ENCODE measurements at places on chromosomes 2 and 18.

DNA sequence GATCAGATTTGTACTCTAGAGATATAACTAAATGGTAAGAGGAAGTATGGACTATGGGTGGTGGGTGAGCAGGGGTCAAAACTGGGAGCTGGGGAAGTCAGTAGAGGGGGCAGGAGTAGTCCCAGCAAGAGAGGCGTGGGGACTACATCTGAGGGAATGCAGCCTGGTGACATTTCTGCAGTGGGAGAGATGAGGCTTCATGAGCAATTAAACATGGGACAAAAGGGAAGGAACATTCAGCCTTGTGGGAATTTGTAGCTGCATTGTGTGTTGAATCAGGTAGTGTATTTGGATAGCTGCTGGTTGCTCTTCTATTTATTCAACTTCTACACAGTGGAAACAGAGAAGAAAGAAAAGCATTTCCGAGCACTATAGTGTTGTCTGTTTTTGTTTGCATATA lies 3.6 kb downstream of the CNOT11 start:
- DNase-seq = no peak

DNA sequence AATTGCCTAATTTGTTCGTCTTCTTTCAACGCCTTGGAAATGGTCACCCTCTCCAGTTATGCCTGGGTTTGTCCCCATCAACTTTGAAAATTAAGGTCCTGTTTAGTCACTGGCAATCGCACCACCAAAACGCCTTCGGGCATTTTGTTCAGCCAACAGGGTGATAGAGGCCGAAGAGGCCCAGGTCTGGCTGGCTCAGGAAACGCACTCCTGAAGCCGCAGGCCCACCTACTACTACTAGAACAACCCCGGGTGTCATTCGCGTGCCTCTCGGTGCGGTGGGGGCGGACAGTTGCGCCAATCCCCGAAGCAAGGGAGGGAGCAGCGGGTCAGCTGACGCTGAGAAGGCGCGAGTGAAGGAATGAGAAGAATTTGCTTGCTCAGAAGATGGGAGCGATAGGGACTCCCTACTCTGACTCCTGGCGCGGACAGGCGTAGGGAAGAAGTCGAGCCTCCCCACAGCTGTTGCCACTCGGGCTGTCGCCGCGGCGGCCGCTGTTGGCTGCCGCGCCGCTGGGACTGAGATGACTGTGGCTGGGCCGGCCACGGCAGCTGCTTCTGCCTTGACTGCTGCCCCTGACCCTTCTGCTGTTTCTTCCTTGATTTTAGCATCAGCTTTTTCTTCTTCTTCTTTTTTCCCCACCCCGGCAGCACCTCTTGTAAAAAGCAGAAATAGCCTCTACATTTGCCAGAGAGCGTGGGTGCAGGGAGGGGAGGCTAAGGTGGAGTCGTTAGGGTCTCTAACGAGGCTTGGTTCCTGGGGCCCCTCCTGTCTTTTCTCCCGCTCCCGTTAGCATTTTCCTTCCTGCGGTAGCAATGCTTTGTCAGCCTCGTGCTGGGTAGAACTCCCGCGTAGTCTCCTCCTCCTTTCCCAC lies 387.6 kb downstream of the FIGN start:
- DNase-seq = no peak

- no peak for DNase-seq
Measured at GRCh38 chr2:43540021-43540779, 55.6 kb downstream of the THADA start.

DNA sequence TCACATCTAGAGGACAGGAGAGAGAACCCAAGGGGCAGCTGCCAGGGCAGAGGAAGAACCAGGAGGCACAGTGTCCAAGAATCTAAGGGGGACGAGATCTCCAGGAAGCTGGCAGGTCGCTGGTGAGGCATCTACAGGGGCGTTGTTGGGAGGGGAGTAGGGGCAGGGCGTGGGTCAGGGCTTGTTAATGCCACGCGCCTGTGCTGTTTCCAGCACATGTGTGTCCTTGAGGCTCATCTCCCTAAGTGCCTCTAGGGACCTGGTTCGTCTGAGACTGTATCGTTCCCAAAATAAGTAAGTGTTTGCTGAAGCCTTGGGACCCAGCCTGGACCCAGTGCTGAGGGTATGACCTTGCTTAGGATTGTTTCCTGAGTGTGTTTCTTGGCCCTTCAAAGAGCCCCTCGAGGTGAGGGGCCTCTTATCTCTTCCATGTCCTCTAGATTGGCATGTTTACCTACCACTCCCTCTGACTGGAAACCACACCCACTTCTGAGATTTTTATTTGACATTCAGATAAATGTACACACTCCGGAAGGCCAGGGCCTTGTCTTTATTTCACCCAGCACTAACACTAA lies 22.2 kb downstream of the HK2 start:
- no peak for DNase-seq

DNA sequence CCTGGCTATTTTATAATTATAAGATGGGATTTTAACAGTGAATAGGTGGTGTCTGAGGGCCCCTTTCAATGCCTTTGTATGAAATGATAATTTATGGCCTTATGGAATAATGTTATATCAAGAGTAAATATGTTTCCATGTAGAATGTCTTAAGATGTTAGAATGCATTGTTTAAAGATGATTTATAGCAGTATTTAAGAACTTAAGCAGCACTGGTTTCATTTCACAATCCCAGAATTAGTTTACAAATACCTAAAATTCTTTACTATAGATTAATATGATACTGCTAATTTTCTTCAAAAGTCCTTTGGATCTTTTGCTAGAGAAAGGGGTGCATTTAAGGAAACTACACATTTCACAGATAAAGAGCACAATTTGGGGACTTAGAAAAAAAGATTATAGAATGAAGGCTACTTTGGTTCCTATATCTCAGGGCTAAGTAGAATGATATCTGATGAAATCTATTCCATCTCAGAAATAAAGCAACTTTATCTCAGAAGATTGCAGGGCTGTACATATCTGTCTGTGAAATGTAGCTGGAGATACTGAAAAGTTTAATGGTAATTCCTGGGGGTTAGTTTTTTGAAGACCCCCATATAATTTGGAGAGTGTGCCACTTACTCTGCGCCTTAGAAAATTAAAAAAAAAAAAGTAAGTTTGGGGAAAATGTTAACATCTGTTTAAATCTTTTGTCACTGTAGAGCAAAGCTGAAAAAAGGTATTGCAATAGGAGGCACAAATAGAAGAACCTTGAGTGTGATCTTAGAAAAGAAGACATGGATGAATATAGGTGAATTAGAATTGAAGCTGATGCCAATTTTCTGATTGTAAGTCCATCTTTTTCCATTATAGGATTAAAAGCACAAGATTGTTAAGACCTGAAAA lies 123.4 kb downstream of the GULP1 start:
- DNase-seq = no peak

DNA sequence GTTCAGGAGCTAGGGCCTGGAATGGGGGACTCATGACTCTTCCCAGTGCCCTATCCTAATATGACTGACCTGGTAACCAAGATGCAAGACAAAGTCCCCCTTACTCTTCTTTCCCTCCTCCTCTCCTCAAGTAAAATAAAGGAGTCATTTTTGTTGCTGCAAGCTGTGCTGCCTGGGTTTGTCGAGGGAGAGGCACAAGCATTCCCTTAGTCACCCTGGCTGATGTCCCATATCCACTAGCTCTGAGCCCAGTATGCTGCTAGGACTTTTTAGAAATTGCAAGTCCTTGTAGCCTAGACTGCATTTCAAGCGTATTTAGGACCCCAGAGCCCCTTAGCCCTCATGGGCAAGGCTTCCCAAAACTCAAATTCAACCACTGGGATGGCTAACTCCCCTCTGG lies 338.5 kb upstream of the SETBP1 start:
- DNase-seq = no peak

DNA sequence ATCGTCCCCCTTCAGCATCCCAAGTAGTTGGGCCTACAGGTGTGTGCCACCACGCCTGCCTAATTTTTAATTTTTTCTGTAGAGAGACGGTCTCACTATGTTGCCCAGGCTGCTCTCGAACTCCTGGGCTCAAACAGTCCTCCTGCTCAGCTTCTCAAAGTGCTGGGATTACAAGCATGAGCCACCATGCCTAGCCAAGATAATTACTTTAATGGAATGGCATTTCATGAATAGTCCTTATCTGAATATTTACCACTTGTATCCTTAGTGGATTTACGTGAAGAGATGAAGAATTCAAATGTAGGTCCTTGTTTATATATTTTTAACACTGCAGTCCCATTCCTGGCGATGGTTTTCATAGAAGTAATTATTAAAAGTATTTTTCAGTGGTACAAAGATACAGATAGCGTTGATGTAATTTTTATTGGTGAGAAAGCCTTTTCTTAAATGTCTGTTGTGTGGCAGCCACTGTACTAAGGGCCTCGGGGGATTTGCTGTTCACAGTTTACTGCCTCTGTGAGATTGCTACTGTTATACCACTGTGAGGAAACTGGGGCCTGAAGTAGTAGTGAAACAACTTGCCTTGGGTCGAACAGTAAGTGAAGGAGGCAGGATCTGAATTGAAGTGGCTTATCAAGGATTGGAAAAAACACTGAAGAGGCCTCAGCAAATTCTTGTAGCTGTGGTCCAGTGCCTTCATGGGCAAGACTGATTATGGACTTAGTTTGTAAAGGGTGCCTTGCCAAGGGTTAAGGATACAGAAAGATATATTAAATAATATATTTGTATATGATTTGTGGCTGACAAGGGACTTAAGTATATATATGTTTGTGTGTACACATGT lies 151.2 kb downstream of the PRPF40A start:
- no peak for DNase-seq

GRCh38 chr18:72612894-72613533 lies 68.9 kb upstream of the CBLN2 start:
- DNase-seq = no peak

DNA sequence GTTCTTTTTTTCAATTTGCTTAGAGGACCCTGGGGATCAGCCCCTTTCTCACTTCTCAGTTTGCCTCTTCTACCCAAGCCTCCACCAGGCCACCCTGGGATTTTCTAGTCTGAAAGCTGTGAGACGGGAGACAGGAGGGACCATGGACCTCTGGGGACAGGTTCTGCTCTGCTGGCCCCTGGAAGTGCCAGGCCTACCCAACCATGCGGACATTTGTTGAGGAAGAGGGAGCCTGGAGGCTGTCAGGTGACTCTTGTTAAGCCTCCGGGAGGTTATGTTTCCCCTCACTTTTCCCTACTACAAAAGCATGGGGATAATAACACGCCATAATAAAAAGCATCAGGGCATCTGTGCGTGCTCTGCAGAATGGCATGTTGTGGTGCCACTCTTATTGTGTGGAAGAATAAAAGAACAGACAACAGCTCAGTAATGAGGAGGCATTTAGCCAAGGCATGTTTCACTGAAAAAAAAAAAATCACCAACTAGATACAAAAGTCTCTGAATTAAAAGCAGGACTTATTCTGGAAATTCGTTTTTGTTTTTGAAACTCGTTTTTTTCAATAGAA lies 48.3 kb upstream of the PLA2R1 start:
- DNase-seq = no peak

- DNase-seq = no peak
Measured at GRCh38 chr2:57891086-57891712, 155.4 kb upstream of the VRK2 start.

GRCh38 chr2:145137901-145138300 lies 618.0 kb upstream of the ZEB2 start:
- DNase-seq = no peak

DNA sequence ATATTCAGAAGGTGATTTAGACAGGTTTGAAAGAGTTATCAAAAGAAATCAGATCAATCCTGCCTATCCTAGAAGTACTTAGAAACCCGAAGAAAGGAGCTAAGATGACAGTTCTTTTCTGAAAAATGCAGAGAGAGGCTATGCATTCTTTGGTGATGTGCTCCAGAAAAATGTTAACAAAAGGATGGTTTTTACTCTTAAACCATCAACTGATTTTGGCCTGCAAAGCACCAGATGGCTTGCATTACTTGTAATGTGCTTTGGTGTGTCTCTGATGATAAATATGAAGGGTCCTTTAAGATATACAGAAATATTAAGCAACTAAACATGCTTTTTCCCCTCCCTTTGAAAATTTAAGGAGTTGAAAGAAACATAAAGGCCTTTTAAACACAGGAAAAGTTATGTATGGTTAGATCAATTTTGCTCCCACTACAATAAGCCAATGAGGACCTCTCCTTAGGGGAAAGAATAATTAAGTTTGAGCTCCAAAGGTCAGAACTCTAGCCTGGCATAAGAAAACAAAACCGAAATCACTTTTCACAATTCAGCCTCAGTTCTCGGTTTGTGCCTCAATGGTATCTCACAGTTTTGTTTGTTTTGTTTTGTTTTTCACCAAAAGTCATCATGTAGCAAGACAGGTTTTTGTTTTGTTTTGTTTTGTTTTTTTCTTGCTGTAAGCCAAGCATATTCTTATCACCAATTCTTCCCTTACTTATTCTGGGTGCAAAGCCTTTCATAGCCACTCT lies 302.4 kb upstream of the NT5C1B start:
- no peak for DNase-seq

- no peak for DNase-seq
Measured at GRCh38 chr2:197369933-197370320, 59.3 kb upstream of the ANKRD44 start.

DNA sequence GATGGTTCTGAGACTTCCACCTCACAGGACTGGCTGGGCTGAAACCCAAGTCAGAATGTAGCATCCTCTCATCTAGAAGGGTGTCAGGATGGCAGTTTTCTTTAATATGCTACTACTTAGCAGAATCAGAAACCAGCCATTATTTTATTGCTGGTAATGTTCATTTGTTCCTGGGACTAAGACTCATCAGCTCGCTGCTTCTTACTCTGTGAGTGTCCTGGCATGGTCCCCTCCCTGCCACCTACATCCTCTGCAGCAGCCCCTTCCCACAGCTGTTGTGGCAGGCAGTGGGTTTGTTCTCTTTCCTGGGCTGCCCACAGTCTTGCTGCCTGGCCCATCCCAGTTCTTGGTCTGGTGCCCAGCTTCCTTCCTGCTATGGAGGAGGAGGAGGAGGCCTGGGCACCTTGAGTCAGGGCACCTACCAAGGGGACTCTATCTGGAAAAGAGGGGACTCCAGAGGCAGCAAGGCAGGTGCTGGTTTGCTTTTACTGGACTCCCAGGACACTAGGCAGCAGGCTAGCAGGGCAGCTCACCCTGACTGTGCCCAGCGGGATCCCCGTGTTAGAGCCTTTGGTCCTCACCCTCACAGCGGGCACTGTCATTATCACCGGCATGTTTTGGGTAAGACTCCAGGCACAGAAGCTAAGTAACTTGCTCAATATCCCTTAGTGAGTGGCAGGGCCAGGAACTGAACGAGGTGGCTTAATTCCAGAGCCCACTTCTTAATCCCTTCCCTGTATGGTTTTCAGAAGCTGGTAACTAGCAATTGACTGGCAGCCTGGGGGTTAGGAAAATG lies 62.1 kb downstream of the LRRFIP1 start:
- DNase-seq = no peak

DNA sequence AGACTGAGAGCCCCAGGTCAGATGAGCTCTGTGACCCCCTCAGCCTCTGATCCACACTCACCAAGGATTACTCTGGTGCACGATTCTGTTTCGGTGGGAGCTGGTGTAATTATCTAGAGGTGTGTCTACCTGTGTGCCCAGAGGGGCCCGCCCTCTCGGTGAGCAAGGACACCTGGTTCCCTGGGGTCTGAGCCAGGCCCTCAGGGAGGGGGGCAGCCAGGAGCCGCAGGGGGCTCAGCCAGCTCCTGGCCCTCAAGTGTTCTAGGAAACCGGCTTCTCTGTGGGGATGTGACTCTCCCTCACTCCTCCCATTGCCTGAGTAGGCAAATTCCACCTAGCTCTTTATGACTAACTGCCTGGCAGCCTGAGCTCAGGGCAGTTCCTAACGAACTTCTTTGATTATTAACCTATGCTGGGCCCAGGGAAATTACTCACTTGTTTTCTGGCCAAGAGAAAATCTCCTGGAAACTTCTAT lies 17.4 kb downstream of the AGAP1 start:
- DNase-seq = no peak
